ENCODE measurements at places on chromosomes 6 and 20.
A peak's percentile ranks its signal among the peaks of the same experiment; 100 is the strongest.

DNA sequence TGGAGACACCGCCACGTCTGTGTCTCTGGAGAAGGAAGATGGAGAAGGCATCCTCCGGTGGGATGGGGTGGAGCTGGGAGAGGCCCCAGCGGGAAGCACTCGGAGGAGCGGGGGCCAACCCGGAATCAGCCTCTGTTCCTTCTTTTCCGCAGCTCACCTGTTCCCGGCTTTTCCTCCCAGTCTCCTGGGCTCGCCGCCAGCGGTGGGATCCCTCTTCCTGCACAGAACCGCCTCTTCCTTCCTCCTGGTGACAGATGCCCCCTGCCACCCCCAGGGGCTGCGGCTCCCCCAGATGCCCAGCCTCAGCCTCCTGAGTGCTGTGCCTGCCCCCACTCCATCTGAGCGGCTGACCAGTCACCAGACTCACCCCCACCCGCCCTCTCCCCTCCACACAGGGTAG lies 23.3 kb downstream of the RAMACL start:
- no peak for DNase-seq

- DNase-seq = peak; percentile 39
These were observed 160.1 kb downstream of the ZMYND8 start for GRCh38 chr20:47196091-47197081.

DNA sequence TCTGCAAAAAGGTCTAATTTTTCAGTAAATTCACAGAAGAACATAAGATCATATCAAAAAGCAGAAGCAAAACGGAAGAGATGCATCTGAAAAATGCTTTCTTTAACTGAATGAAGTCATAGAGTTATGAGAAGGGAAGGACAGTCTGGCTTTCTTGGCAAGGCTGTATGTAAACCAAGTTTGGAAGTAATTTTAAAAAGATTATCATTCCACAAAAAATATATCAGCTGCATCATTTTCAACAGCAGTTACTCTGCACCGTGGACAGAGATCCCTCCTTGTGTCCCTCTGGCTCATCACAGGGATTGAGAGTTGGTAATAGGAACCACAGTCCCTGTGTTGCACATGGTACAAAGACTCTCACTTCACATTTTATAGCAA lies 258.5 kb downstream of the HIVEP2 start:
- DNase-seq = no peak

DNA sequence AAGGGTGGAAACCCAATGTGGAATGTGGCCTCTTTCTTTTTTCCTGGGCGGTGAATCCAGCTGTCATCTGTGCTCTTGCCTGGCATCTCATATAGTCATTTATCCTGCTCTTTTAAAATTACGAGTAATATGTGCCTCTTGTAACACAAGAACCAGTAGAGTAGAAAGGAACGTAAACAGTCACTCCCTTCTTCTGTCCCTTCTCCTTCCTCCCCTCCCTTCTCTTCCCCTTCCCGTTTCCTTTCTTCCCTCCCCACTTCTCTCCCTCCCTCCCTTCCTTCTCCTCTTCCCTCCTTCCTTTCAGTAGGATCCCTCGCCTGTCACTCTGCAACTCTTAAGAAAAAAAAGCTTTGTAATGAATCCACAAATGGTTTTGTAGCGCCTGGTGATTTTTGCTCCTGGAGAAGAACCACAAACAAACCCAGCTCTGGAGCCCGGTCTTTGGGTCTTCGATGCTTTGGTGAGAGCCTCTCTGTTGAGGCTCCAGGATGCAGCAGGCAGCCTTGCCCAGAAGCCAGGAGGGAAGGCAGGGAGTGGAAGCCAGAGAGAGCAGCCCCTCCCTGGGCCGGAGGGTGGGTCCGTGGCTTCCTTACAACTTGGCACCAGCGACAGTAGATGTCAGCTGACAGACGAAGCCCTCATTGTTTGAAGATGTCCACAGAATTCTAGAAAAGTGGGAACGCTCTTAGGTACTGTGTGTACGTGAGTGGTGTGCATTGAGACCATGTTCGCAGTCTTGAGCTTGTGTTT lies 15.0 kb downstream of the DUSP22 start:
- DNase-seq = no peak

- DNase-seq = no peak
These were observed 21.4 kb downstream of the CYP24A1 start for GRCh38 chr20:54152227-54153040.

DNA sequence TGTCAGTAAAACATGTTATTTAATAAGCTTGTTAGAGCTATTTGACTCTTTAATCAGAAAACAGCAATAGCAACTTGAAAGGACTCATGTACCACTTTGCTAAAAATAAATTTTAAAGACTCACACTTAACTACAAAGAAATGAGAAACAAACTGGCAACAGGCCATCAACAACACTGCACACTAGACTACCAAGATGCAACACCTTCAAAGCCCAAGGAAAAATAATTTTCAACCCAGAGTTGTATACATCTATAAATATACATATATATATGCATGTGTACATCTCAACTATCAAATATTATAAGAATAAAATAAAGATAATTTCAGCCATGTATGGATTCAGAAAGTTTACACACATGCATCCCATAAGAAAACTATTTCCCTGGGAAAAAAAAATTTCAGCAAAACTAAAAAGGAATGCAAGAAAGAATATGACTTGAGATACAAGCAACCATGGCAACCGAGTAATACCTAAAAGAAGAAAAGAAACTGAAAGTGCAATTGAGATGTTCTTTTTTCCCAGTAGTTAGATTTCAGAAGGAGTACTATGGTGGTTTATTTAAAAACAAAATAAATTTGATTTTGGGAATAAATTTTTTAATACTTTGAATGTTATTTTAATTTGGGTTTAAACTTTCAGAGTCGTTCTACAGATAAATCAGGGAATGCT lies 303.8 kb downstream of the UBE3D start:
- no peak for DNase-seq

DNA sequence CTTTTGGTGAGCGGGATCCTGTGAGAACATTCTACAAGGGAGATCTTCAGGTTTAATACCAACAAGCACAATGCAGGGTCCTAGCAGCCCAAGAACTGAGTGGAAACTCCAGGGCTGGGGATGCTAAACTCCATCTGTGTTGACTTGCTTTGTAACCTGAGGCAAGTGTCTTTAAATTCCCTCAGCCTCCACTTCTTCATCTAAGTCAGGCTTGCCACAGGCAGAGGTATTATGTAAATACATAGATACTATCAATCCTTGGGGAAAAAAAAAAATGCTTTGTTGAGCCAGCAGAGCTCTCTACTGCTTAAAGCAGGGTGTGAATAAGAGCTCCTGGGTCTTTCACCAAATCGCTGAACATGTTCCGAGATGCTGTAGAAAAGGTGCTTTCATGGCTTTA lies 114.2 kb upstream of the PHACTR1 start:
- DNase-seq = no peak

- DNase-seq = no peak
These were observed 807 bp upstream of the OTOR start for GRCh38 chr20:16747291-16747811.

DNA sequence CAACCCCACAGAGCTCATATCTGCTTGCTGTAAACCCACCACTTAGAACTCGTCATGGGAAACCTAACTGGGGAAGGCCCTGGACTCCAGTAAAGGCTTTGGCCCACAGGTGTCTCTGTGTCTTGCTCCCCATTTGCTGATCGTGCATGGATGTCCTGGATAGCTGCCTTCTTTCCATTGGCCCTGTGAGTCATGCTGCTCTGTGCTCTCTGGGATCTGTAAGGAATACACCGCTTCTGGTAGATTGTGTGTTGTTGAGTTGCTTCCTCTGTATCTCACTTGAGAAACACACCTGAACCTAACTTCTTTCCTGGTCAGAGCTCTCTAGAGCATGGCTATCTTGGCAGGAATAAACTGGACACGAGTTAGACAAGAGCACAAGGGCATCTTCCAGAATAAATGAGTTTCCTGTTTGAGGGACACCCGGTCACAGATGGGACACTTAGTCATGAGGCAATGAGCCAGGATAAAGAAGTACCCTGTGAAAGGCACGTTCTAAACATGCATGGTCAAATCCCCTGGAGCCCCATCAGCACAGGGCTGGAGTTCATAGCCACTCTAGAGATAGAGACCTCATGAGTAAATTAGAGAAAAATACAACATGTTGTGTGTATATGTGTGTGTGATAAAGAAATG lies 99.6 kb upstream of the TMEM170B start:
- DNase-seq = no peak

DNA sequence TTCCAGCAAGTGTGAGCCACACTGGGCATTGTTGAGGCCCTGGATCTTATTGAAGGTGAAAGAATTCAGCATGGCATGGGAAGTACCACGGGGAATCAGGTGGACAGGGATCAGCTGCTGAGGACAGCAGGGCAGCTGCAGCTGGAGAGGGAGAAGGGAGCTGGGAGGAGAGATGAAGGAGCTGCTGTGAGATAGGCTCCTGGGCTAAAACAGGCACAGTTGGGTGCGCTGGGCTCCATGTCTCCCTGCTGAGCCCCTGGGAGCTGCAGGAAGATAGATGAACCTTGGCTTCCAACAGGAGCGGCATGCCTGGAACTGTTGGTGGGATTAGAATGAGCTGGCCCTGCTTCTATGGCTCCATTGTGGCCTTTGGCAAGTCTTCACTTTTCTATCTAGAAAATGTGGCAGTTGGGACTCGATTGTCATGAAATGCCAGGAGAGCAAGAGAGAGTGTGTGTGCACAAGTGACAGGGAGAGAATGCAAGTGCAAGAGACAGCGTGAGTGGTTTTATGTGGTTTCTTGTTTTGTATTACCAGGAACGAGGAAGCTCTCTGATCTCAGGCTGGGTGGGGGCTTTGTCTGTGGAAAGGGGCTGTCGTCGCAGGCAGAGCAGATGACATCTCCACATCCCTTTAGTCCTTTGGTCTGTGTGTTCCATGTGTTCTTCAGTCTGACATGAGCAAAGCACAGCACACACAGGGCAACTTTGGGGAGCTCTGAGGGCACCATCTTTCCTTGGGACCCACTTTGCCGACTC lies 20.4 kb downstream of the SNPH start:
- DNase-seq = no peak

DNA sequence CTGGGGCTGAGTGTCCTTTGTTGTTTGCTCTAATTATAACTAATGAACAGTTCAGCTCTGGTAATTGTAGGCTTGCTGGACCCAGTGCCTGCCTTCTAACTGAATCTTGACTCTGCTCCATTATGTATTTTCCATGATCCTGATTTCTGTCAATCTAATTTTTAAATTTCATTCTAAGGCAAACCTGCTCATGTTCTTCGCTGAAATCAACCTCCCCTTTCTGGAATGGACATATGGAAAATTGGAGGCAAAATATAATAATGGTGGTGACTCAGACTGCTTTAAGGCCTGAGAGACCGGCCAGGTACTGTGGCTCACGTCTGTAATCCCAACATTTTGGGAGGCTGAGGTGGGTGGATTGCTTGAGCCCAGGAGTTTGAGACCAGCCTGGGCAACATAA lies 182.7 kb upstream of the AKAP12 start:
- DNase-seq = no peak

GRCh38 chr20:62831361-62831788 lies 14.5 kb downstream of the COL9A3 start:
- DNase-seq = no peak

GRCh38 chr6:107489636-107490565 lies at the start of gene SOBP:
Gene SOBP (plus strand): TSS chr6:107490117. CDS start chr6:107490617, 500 bp downstream.
- DNase-seq = peak; percentile 42

DNA sequence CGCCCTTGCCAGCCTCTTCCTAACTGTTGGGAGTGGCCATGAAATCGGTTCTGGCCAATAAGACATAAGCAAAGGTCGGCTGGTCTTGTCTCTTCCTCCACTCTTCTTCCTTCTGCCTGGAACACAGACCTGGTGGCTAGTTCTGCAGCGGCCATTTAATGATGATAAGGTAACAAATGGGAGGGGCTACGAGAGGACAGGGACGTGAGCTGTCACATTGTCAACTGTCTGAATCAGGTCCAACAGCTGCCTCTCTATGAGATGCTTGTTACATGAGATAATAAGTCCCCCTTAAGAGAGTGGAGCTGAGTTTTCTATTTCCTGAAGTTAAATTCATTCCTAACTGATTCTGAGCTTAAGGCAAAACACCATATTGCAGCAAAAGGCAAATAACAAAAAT lies 12.5 kb upstream of the TMEM242 start:
- no peak for DNase-seq

- no peak for DNase-seq
These were observed 87.3 kb downstream of the TOX2 start for GRCh38 chr20:44001667-44002596.

DNA sequence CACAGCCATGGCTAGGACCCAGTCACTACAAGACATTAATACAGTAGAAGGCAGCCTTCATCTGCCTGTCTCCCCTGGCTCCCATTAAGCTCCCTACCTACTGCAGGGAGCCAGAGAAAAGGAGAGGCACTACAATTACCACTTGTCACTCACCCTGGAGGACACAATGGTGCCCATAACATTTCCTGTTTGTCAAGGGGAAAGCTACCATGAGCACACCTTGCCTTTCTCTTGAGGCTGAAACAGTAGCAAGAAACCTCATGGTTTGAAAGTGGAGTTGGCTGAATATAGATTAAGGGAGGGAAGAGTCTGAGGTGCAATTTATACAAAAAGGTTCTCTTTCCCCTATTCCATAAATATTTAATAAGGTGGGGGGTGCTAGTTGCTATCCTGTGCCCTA lies 27.9 kb downstream of the STK38 start:
- no peak for DNase-seq

GRCh38 chr6:28496099-28496779 lies 19.4 kb downstream of the GPX6 start:
- DNase-seq = no peak

DNA sequence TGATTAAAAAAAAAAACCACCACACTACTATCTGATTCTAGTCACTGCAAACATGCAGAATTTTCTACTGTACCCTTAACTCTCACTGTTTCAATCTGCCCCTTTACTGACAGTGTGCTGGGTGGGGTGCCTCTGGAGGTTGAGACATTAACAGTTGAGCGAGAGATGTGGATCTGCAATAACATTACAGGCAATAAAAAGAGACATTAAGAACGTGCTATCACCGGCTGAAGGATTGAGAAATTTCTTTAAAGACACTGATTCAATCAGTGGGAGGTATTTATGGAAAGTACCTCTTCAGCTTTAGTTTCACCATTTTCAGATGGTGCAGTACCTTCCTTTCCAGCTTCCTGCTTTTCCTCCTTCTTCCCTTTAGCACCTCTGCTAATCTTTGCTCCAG lies 32.5 kb downstream of the HMGN3 start:
- no peak for DNase-seq

DNA sequence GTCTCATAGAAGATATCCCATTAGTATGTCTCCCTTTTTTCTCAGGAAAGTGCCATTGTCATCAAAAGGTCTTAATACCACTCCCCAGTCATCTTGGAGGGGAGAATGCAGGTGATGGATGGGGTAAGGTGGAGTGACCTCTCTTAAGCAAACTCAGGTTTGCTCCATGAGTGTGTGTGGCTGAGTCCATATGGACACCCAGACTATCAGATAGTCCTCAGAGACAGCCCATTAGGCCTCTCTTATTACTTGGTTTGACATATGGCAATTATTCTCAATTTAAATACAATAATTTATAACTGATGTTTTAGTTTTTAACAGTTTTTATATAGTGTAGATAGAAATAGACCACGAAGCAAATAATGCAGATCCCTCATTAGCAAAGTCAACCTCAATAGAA lies 23.2 kb downstream of the LAMA4 start:
- DNase-seq = no peak

GRCh38 chr6:29617782-29618554 lies 15.0 kb downstream of the GABBR1 start:
- no peak for DNase-seq

- peak; percentile 85 for DNase-seq
These were observed 155.6 kb upstream of the SNX9 start for GRCh38 chr6:157667211-157668008.

GRCh38 chr6:114713690-114714089 lies 370.9 kb upstream of the HS3ST5 start:
- no peak for DNase-seq

GRCh38 chr6:43020847-43021246 lies 576 bp upstream of the RRP36 start:
- DNase-seq = no peak

- DNase-seq = no peak
These were observed 36.3 kb upstream of the SULF2 start for GRCh38 chr20:47821481-47822100.
